ENCODE measurements at places on chromosomes 2 and 18. TPM values are rescaled to one million over a fixed set of nuclear protein-coding genes. Genes with fewer than 3 reads are reported as not detected.

- peak; percentile 74 for DNase-seq
Observed at GRCh38 chr2:216447293-216447692, 35.0 kb downstream of the SMARCAL1 start.

DNA sequence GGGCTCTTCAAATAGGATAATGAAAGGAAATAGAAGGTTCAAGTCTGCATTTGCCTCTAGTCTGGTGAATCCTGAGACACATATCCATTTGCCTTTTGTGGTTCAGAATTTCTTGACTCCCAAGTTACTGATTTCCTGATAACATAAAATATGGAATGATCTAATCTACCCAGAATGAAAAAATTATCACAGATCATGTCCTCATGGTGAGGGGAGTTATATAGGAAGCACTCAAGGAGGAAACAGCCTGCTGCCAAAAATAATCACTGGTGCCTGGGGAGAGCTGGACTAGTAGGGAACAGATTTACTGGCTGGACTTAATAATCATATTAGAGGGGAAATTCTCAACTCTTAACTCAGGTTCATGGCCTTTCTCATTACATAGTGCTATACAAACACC lies 95.5 kb upstream of the STK17B start:
- no peak for DNase-seq

- DNase-seq = no peak
Observed at GRCh38 chr18:48199399-48199798, 209.8 kb downstream of the ZBTB7C start.

- DNase-seq = no peak
Observed at GRCh38 chr18:40452599-40452998, 1502.4 kb upstream of the PIK3C3 start.

GRCh38 chr2:128638341-128639119 lies 319.9 kb upstream of the HS6ST1 start:
- no peak for DNase-seq

GRCh38 chr18:49560624-49561288 lies 1.1 kb upstream of the LIPG start:
- DNase-seq = no peak

DNA sequence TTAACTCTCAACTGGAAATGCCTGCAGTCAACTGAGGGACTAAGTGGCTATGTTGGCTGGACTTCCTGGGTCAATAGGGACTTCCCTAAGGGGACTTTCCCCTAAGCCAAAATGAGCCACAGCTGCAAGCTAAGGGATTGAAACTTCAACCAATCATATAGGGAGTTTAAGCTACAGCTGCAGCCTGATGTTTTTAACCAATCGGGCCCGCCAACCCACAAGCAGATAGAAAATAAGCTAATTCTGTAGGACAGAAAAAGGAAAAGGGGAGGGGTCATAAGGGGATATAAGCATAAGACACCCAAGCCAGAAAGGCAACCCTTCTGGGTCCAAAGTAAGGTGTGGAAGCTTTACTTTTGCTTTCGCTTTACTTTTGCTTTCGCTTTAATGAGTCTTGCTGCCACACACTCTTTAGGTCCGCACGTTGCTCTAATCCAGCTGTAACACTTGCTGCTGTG lies 927.5 kb downstream of the ERBB4 start:
- DNase-seq = no peak

- DNase-seq = peak; percentile 93
Observed at GRCh38 chr2:237290261-237290660, 123.7 kb downstream of the COL6A3 start.

- no peak for DNase-seq
Observed at GRCh38 chr2:174395969-174396630, 570 bp downstream of the SCRN3 start.

DNA sequence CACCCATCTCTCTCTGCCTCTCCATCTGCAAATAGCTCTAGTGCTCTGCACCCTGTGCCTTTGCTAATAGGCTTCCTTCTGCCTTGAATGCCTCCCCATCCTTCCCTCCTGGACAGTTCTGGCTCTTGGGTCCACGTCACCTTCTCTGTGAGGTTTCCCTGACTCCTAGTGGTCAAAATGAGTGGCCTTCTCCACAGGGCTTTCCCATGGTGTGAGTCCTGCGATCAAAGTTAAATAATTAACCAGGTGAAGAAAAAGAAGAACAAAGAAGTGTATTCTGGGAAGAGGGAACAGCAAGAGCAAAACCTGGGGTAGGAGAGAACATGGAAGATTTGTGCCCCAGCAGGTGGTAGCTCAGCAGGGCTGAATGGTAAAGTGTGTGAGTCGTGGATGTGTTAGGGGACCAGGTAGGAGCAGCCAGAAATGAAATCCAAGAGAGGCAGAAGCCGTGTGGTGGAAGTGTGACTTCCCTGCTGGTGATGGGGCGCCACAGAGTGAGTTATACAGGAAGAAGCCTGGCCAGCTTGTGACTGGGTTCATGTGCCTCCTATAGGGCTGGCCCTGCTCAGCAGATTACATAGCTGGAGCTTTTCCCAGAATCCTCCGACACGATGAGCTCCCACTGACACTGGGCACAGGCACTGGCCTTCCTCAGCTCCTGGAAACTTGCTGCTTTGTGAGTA lies 93.8 kb upstream of the LDAH start:
- no peak for DNase-seq

- DNase-seq = no peak
Observed at GRCh38 chr2:195509551-195509950, 147.5 kb upstream of the SLC39A10 start.

GRCh38 chr2:34627003-34627402 lies 1027.9 kb upstream of the FAM98A start:
- no peak for DNase-seq

- no peak for DNase-seq
Observed at GRCh38 chr2:233915128-233915527, 2.0 kb upstream of the TRPM8 start.

DNA sequence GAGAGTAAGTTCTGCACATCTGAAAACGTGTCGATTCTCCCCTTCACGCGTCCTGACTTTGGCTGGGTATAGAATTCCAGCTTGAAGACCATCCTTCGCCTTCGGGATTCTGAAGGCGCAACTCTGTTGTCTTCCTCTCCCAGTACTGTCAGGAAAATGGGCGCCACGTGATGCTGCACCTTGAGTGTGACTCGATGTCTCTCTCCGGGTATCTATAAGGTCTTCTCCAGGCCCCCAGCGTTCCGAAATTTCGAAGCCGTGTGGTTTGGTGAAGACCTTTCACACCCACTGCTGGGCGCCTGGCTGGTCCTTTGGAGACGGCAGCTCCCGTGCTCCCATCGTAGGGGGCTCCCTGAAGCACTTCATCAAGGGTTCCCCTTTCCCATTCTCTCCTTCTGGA lies 203.7 kb downstream of the HDAC4 start:
- no peak for DNase-seq

GRCh38 chr2:241542278-241542605 lies 16.3 kb upstream of the BOK start:
- no peak for DNase-seq

- peak; percentile 35 for DNase-seq
Observed at GRCh38 chr2:120966510-120967254, 231.0 kb downstream of the GLI2 start.

- DNase-seq = no peak
Observed at GRCh38 chr18:58805467-58806187, 59.0 kb upstream of the ZNF532 start.

DNA sequence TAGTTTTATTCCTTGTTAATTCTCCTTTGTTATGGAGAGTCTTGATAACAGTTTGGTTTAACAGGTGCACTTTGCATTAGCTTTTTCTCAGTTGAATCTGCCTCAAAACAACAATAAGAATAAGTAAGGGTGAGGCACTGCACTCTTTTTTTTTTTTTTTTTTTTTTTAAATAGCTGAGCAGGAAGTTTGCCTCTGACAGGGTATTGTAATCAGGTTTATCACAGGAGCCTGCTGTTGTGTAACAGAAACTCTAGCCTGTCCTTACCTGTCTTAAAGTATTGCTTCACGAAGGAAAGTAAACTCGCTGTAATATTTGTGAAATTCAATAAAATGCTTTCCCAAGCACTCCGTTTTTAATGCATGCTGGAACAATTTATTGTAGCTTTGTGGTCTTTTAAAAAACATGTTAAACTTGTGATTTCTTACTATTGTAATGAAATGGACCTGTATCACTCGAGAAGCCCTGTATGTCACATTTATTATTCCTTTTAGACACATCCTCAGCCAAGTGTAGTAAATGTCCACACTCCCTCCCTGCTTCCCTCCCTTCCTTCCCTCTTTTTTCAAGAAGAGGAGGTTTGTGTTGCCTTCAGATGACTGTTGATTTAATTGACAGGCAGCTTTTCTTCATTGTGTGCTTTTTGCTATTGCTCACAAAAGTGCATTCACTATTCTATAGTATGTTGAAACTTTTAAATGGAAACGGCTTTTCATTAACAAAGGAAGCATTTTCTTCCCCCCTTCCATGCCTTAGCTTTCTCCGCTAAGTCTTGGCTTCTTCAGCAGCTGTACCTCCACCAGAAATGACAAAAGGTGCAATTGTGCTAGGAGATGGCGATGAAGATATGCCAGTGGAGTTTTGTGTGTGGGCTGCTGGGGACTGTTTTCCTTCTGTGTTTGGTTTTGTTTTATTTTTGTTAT lies 52.7 kb downstream of the TAF1B start:
- no peak for DNase-seq

DNA sequence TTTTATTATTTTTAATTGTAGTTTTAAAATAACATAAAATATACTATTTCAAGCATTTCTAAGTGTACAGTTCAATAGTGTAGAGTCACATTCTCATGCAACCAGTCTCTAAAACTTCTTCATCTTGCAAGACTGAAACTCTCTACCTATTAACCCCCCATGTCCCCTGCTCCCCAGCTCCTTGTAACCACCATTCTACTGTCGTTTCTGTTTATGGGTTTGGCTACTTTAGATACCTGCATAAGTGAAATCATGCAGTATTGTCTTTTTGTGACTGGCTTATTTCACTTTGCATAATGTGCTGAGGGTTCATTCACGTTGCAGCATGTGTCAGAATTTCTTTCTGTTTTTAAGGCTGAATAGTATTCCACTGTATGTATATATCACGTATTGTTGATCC lies 139.4 kb downstream of the SMAD7 start:
- no peak for DNase-seq

DNA sequence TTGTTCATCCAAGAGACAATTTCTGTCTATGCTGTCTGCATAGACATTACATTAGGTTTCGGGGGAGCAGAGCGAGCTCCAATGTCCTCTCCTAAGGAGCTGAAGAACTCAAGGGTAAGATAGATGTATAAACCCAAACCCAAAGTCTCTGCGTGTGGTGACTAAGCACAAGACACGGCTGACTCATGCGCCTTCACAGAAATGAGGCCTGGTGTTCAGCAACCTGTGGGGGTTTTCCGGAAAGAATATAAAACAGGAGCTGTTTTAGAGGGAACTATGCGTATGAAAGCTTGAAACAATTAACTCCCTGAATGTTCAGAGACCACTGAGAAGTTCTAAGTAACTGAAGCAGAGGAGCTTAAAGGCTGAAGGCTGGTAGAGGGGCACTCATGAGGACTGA lies 154.7 kb downstream of the SOX11 start:
- no peak for DNase-seq

- DNase-seq = no peak
Observed at GRCh38 chr2:24019729-24020128, 9.8 kb downstream of the MFSD2B start.

DNA sequence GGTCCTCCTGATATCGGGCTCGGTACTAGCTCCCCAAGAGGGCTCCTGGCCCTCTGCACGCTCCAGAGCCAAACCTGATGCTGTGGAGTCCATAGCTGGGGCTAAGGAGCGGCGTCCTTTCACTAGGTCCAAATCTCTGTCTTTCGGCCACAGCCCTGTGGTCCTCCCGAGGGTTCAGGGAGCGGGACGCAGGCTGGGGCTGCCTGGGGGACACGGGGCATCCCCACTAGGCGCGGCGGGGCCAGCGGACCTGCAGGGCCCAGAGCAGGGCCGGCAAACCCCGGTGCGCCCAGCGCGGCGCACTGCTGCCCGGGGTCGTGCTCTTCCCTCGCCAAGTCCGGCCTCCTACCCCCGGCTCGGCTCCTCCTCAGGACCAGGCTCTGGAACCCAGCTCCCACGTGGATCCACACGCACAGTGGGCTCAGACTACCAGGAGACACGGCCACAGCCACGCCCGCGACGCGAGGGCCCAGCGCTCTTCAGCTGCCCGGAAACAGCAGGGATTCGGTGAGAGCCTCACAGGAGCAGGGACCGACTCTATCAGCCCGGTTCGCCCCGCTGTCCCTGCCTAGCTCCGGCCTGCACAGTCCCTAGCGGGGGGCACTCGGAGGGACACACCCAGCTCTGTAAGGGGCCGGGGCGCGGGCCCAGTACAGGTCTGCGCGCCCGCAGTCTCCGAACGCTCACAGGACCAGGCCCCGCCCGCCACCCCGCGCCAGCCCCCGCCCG lies 593 bp downstream of the ZNF514 start:
- DNase-seq = peak; percentile 75

GRCh38 chr2:177679611-177680605 lies 287.3 kb downstream of the AGPS start:
- no peak for DNase-seq

GRCh38 chr18:12373116-12373770 lies 3.8 kb downstream of the AFG3L2 start:
- DNase-seq = no peak

GRCh38 chr2:164766216-164766953 lies 75.2 kb downstream of the COBLL1 start:
- no peak for DNase-seq

DNA sequence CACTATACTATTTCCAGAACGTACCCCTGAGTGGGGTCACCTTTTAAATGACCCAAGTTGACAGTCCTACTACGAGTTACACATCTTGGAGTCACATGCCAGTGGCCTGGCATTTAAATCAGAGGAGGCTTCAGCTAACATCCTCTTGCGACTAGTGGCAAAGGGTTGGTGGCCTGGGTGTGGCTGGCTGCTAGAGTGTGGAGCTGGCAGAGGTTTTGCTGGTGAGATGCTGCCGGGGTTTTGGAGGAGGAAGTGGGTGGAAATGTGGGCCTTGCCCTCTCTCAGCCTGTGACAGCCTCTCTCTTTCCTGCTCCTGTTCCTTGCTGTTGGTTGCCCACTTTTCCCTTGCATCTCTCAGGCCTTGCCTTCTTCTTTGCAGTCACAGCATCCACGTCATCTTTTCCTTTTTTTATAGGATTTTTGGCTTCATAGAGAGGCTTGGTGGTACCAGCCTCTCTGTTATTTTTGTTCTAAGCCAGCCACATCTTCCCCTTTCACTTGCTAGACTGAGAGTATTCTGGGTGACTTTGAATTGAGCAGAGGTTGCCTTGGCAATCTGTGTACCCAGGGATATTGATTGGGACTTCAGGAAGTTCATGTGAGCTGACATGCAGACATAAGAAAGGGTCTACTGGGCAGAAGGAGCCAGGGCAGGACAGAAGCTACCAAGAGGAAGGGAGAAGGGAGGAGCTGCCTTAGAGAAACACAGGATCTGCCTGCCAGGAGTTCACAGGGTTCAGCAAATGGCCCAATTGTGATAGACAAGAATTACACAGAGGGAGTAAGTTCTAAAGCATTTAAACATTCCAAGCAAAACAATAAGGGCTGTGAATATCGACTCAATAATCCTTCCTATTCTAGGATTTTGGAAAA lies 55.4 kb downstream of the CDC42EP3 start:
- DNase-seq = peak; percentile 70

- no peak for DNase-seq
Observed at GRCh38 chr2:132951008-132951714, 281.2 kb upstream of the LYPD1 start.

Gene UGT1A5
- total RNA-seq = not detected

Gene B3GNT7
- total RNA-seq = 9.1 TPM

Gene KCNK3
- 4.5 TPM for total RNA-seq

Gene MARCO
- 19.7 TPM for total RNA-seq

Gene KIAA2012
- not detected for total RNA-seq

Gene RUFY4
- total RNA-seq = not detected

Gene ATP6V1C2
- 1.9 TPM for total RNA-seq

Gene UGT1A10
- not detected for total RNA-seq

Gene FRZB
- 1.3 TPM for total RNA-seq

Gene GCG
- total RNA-seq = not detected

Gene PSTPIP2
- total RNA-seq = 2.0 TPM

Gene TMEM247
- not detected for total RNA-seq

Gene GREB1L
- total RNA-seq = 6.4 TPM
